Dermis microvascular lymphatic vessel endothelial cell (primary cell): ENCODE measurements at places on chromosomes 5 and 9. TPM values are rescaled to one million over a fixed set of nuclear protein-coding genes. Genes with fewer than 3 reads are reported as not detected.

- DNase-seq = peak; percentile 45
Observed at GRCh38 chr9:104386425-104387069, 117.5 kb upstream of the OR13F1 start.

GRCh38 chr5:160271836-160272235, 40.5 kb downstream of the CCNJL start:
- DNase-seq = no peak

- no peak for DNase-seq
Observed at GRCh38 chr5:72505016-72505415, 2.2 kb downstream of the ZNF366 start.

DNA sequence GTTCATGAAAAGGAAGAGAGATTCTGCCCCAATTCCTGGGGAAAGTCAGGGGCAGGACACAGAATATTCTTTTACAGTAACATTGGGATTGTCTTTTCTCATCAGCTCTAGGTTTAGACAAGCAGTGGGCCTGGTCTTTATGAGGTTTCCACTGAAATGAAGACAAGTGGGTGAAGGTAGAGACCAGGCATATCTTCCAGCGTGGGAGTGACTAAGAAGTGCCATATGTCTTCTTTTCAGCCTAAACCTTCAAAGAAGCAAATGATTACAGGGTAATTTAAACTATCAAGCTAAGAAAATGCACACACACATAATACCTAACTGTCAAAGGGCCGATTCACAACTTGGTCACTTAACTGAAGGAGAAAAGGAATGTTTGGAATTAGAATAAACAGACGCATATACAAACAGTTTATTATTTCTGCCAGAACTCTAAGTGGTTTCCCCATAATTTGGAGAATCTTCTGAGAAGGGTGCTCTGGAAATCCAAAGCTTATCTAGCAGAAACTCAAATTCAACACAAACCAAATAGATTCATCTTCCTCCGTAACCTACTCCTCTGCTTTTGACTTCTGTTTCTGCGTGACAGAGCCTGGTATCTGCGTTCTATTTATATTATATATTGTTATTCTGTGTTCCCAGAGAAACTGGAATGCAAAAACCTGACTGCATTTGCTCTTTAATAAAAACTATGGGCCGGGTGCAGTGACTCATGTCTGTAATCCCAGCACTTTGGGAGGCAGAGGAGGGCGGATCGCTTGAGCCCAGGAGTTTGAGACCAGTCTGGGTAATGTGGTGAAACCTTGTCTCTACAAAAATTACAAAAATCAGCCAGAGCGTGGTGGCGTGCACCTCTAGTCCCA, 22.0 kb upstream of the TEK start:
- DNase-seq = no peak

GRCh38 chr5:147339313-147339712, 104.5 kb downstream of the STK32A start:
- DNase-seq = peak; percentile 1

Gene ZNF608
- total RNA-seq = 6.6 and 10.9 TPM in 2 replicates
